Caudate nucleus (tissue), 63 donors: ENCODE measurements at places on chromosomes 4 and X.

- DNase-seq, result no peak
These were observed 248.4 kb upstream of the NDST4 start for GRCh38 chr4:115361781-115362180.

GRCh38 chrX:147875866-147876596, 35.7 kb upstream of the FMR1 start:
- DNase-seq, result no peak

DNA sequence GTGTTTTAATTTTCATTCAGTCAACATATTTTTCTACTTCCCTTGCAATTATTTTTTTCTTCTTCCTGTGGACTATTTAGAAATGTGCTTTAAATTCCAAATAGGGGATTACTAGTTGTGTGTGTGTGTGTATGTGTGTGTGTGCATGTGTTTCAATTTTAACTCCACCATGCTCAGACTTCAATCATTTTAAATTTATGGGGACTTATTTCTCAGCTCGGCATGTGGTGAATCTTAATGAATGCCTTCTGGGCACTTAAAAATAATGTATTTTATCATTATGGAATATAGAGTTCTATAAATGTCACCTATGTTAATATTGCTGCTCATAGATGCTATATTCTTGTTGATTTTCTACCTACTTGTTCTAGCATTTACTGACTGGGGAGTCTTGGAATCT, 465.6 kb upstream of the PRKX start:
- no peak for DNase-seq

DNA sequence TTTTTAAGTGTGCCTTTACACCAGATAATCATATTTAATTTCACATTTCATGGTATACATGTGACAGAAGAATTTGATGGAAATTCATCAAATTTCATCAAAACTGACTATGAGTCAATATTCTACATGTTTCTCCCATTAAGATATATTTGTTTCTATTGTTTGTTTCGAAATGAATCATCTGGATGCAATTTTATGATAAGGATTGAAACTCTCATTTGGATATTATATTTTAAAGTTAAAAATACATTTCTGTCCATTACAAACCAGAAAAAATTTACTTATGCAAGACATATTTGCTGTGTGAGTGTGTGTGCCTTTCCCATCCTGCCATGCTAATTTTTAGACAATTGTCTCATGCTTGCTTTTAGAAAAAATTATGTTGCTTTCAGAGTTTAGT, 52.2 kb downstream of the SULT1B1 start:
- DNase-seq, result no peak
